ENCODE measurements at places on chromosomes 5 and 9.

- no peak for DNase-seq
Observed at GRCh38 chr5:1437226-1437829, 7.9 kb downstream of the SLC6A3 start.

GRCh38 chr5:171441246-171441791, 21.9 kb downstream of the FGF18 start:
- no peak for DNase-seq

GRCh38 chr5:109028608-109029299, 281.1 kb downstream of the FER start:
- DNase-seq, result no peak

- no peak for DNase-seq
Observed at GRCh38 chr5:92147266-92147665, 764.1 kb upstream of the ARRDC3 start.

DNA sequence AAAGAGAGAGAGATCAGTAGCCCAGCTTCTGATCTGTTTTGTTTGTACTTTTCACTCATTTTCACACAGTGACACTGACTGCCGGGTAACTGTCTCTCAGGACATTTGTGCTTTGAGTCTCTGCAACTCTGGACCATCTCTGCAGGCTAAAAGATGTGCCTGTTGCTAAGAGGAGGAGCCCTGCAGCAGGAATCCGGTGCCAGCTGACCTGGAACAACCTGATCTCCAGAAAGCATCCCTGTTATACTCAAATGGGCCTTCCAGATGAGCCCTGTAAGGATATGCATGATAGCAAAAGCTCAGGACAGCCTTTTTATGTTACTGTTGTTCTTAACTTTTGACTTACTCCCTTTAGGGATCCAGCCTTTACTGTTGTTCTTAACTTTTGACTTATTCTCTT, 170.7 kb upstream of the RASEF start:
- DNase-seq, result no peak

- DNase-seq, result no peak
Observed at GRCh38 chr5:14491015-14491915, 90.3 kb upstream of the OTULINL start.

DNA sequence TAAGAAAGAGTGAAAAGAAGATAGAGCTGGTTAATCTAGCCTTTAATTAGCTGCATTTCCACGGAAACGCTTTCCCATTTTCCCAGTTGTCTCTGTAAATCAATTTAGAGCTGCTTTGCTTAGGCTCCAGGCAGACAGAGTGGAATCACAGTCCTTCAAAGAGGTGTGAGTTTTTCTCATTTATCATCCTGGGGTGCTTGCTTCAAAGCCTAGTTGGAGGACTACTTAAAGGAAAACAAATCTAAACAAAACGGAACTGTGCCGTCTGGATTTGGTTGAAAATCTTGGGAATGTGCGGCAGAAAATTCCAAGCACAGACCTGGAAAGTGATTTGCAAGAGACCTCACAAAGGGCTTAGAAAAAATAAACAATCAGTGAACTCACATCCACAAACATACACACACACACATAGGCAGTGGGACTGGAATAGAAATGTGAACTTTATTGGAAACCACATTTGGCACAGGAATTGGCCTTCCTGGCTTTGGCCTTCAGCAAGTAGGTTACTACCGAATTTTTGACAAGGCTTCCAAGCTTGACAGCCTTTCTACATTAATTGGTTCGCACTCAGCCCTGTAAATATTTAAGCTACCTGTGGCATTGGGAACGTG, 235.2 kb upstream of the SLC24A2 start:
- DNase-seq, result no peak

- no peak for DNase-seq
Observed at GRCh38 chr5:109739741-109740728, 50.3 kb downstream of the MAN2A1 start.

- DNase-seq, result no peak
Observed at GRCh38 chr5:38478878-38479277, 77.6 kb downstream of the LIFR start.
